ENCODE measurements at places on chromosomes 16 and 17. TPM values are rescaled to one million over a fixed set of nuclear protein-coding genes. Genes with fewer than 3 reads are reported as not detected.

The C16orf82 gene
- total RNA-seq, result not detected

The HCFC1R1 gene
- total RNA-seq, result 7.1 TPM

The GRAP gene
- total RNA-seq, result 18.3 TPM

DNA sequence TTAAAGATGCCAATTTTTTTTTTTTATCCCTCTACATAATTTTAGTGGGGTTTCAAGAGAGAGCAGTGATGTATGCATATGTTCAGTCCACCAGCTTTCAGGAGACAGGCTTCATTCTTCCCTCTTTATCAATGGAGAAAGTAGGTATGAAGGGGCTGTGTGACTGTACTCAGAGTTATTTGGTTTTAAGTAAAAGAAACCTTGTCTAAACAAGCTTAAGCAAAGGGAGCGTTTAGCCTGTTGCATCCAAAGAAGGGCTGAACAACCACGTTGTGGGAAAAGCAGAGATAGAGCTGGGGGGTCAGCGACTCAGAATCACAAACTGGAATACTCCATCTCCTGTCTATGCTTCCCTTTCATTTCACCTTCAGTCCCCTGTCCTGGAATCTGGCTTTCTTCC is 50.4 kb upstream of the HAS3 start:
- no peak for DNase-seq

DNA sequence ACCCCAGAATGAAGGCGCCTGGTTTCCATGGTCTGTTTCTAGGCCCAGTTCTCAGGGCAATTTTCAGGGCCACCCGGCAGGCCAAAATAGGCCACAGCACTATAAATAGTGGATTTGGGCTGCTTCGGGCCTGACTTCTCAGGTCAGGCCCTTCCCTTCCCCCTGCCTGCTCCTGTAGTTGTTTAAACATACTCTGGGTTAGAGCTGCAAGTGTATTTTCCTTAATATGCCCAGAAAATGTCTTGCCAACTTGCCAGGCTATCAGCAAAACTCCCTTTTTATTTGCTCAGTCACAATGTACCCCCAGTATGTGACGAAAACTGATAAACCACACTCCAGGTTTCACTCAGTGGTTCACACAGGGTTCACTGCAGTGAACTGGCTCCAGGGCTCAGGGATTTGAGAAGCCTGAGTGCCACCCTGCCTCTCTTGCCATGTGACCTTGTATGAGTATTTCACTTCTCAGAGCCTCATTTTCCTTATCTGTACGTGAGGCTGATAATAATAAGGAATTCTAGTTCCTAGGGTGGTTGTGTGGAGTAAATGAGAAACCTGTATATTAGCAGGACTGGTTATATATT is 76.5 kb downstream of the GPRC5B start:
- DNase-seq, result no peak

DNA sequence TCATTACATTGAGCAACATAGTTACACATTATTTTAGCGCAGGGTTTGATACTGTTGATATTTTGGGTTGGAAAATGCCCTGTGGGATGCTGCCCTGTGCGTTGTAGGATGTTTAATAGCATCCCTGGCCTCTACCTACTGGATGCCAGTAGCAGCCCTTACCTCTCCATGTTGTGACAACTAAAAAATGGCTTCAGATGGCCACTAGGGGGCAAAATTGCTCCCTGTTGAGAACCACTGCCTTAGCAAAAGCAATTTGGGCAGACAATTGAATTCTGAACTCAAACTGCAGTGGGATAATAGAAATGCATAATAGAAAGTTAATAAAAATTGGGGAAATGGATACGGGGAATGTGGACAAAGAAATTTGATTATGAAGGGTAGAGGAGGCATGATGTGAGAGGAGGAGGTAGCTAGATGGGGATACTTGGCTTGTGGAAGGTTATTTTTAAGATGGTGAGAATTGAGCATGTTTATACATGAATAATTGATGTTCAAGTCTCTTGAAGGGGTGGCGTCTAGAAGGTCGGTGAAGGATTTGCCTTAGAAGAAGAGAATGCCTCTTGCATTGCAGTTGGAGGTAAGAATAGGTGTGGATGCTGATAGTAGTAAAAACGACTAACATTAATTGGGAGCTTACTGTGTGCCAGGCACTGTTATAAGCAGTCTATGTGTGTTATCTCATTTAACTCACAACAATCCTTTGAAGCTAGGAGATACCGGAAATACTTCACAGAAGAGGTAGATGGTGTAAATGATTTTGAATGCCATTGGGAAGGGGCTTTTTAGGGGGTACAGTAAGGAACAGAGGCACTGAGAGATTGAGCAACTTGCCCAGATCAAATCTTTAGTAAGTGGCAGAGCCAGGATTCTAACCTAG is 19.0 kb downstream of the HEATR9 start:
- peak; percentile 86 for DNase-seq

DNA sequence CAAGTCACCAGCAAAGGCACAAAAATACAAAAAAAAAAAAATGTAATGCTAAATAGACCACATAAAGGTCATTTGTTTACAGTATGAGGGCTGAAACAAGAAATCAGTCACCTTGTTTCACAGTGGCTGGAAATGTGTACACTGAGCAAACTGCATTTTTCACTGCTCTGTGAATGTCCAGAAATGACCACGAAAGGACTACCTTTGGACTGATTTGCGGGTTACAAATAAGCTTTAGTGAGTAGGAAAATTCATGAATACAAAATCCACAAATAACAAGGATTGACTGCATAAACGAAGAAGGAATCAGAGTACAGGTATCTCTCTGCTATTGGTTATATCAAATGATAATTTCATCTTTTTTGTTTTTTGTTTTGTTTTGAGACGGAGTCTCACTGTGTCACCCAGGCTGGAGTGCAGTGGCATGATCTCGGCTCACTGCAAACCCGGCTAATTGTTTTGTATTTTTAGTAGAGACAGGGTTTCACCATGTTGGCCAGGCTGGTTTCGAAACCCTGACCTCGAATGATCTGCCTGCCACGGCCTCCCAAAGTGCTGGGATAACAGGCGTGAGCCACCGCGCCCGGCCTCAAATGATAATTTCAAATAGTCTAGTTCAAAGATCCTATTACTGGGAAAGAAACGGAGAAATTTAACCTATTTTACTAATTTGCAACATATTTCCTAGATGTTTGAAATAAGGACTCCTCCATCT is 30.5 kb downstream of the CYTH1 start:
- DNase-seq, result no peak

GRCh38 chr16:21647562-21648164 is 4.7 kb downstream of the IGSF6 start:
- DNase-seq, result no peak

GRCh38 chr17:19718041-19718612 is 1.7 kb upstream of the SLC47A2 start:
- DNase-seq, result no peak

DNA sequence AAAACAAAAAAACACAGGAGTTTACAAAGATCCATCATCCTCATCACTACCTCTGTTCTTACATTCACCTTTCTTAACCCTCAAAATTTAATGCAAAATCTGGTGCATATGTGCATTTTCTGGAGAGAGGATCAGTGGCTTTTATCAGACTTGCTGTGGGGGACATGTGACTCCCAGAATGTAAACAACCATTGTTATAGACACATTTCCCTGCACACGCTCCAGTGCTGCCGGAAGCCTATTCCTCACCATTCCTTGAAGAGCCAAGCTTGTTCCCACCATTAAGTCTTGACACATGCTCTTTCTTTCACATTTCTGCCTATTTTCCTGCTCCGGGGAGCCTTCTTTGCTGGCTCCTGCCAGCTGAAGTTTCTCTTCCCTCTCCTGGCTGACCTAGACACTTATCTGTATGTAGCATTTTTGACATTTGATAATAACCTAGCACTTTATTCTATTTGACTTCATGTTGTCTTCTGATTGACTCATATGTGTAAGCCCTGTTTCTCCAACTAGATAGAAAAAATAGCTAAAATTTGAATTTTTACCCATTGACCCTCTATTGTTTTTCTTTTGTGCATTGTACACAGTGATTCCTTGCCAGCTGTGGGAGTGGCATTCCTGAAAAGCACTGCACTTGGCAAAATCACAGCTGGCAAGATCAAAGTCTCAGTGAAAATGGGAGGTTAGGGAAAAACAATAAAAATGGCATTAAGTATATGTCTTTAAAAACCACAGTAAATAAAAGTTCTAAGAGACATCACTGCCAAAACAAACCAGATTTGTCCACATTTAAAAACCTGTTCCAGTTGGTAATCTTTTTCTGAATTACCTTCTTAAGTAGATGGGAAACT is 76.8 kb upstream of the CIBAR2 start:
- DNase-seq, result no peak

- peak; percentile 91 for DNase-seq
These were observed 3.6 kb downstream of the CORO1A start for GRCh38 chr16:30186782-30187555.
